MCF 10A (cell line): ENCODE measurements at places on chromosomes 4 and X.

- no peak for DNase-seq
These were observed 99.7 kb downstream of the AFF2 start for GRCh38 chrX:148600131-148600530.

DNA sequence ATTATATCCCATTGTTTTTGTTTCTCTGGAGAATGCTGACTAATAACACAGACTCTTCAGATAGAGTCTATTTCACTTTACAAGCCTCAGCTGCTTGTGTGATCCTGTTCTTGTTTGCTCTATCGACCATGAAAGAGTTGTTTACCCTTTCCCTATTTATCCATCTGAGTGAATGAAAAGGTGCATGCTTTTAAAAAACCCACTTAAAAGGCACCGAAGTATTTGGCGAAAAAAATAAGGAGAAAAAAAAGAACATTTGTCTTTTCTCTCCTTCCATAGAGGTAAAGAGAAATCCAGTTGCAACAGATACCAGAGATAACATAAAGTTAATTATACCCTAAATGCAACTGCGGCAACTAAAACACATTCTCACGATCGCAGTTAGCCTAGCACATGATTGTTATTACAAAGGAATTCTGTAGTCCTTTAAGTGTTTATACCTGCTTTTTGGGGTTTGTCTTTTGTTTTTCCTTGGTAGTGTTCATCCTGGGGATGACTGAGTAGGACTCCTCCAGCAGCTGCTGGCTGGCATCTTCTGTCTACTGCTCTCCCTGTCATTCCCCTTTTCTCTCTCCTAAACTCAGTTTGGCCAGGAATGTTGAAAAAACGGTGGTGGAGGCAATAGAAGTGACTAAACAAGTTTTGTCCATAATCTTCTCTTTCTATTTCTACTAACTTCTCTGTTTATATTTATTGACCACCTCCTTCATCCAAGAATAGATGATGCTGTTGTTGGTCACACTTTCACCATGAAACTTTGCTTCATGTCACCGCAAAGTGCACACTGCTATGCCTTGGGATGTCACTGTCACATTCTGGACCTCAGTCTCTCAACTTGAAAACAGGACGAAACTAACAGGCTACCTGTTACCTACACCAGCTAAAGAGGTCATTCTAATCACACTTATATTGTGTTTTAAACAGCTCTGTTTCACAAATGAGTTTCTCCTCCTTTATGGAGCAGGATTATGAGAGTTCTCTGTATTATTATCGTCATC is 41.9 kb upstream of the FRAS1 start:
- DNase-seq, result no peak

GRCh38 chr4:158213466-158213865 is 3.2 kb downstream of the TMEM144 start:
- no peak for DNase-seq

GRCh38 chr4:51931461-51931860 is 88.5 kb downstream of the DCUN1D4 start:
- no peak for DNase-seq

GRCh38 chrX:10239611-10240064 is 82.9 kb downstream of the CLCN4 start:
- DNase-seq, result peak; percentile 68

DNA sequence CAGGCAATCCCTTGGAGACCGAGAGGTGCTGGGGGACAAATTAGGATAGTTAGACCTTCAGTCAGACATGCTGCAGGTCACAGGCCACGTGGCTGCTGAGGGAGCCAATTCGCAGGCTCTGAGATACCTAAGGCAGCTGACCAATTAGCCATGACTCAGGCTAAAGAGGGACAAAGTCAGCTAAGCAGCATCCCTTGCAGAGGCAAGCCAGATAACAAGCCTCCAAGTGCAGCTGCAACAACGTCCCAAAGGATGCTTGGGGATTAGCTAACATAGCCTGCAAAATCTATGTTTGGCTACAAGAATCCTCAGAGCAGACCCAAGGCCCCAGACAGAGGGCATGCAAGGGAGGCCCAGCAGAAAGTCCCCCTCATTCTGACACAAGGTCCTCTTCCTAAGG is 93.5 kb downstream of the SEL1L3 start:
- no peak for DNase-seq

- no peak for DNase-seq
These were observed 32.6 kb upstream of the GIMD1 start for GRCh38 chr4:106401157-106401556.

DNA sequence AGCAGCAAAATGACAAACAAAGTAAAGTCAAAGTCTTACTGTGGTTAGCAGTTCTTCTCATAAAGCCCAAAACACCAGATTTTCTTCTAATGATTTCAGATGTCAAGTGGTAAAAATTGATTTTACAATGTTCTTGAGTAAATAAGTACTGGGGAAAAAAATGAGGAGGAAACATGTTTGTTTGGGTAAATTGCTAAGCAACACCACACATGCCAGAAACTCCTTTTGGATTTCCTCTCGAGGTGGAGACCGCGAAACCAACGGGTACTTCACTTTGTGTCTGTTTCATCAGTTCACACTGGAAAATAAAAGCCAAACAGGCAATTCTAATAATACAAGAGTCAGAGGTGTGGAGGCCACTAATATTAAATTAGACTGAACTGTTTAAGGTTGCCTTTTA is 4.6 kb upstream of the PKD2 start:
- no peak for DNase-seq

GRCh38 chr4:120921456-120922380 is 808 bp downstream of the PRDM5 start:
- peak; percentile 68 for DNase-seq

GRCh38 chr4:24644983-24645764 is 60.8 kb upstream of the DHX15 start:
- peak; percentile 28 for DNase-seq

- DNase-seq, result peak; percentile 77
These were observed 54.4 kb downstream of the NBDY start for GRCh38 chrX:56783450-56783831.

DNA sequence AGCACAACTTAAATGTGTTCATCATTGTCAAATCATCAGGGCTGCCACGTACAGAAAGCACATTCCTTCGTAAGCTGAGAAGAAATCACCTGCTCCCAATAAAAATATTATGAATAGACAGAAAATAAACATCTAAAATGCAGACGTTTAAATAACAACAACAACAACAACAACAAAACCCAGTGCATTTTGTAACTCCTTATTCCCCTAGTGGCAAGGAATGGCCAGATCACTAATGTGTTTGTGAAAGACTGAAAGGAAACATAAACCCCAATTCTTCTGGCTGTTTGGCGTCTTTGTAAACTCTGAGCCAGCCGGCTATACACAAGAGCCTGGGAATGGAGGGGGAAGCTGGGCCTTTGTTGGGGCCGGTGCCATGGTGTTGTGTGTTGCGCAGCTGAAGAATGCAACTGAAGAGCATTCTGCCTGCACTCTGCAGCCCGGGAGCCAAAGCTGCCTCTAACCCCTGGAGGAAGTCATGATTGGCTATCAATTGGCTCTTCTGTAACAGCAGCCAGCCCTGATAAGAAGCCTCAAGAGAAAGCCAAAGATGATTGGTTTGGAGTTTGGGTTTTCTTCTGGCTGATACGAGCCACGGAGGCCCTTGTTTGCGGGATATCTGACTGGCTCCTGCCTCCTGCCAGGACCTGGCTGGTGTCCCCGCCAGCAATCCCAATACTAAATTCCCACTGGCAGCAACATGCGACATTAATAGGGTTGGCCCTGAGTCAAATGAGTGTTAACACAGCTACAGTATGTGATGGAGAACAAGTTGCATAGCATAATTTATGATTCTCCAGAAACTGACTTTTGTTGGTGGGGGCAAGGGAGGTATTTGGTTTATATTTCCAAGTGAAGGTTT is 89.7 kb upstream of the TFDP3 start:
- DNase-seq, result no peak

DNA sequence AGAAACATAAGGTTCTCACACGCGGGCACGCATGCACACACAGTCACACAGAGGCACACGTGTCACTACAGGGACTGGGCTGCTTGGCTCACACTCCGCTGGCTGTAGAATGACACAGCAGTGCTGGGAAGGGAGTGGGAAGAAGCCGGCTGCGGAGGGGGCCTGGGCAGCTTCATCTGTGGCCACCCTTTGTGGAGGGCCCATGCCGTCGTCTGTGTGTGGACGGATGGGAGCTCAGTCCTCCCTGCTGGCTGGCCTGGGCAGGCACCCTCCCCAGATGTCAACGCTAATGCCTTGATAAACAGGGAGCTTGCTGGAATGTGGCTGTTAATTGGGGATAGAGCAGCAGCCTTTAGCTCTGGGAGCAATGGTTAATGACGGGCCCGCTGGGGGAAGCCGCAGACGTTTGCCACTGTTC is 621.1 kb downstream of the BCOR start:
- no peak for DNase-seq

GRCh38 chr4:83012200-83012686 is 1.6 kb upstream of the LIN54 start:
- no peak for DNase-seq

- no peak for DNase-seq
These were observed 120.5 kb downstream of the AFF1 start for GRCh38 chr4:87055311-87055710.

DNA sequence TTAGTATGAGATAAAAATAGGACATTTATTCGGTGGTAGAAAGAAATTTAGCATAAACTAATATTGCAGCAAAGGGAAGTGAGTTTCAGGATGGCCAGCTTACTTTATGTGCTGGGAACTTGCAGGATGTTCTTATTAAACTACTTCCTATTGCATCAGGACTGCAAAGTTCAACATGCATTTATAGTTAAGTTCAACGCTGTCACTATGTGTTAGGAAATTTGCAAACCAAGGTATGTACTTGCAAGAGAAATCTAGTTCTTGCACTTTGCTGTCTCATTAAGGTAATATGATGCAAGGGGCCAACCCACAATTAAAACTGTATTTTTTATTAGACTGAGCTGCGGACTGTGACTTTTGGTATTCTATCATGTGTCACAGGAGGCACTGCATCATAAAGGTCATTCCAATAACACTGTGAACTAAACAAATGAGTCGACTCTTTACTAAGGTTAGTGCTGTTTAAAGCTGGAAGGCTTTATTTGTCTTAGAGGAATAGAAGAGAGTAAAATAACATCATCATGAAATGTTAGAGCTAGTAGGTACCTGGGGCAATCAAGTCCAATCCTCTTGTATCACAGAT is 1525.7 kb upstream of the TENM3 start:
- no peak for DNase-seq

DNA sequence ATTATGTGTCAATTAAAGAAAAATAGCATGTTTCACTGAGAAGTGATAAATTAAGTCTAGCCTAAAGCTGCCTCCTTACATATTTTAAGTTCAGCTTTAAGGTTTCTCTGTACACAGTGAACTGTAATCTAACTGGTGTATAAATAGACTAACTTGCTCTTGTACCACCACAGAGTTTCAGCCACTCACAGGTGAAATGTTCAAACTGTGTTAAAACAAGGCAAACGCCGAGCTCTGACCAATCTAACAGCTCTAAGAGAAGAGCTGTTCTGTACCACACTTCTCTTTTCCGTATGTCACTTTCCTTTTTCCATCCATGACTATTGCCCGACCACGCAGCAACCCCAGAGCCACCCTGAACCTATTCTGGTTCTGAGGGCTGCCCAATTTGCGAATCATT is 64.5 kb downstream of the DCHS2 start:
- DNase-seq, result no peak

DNA sequence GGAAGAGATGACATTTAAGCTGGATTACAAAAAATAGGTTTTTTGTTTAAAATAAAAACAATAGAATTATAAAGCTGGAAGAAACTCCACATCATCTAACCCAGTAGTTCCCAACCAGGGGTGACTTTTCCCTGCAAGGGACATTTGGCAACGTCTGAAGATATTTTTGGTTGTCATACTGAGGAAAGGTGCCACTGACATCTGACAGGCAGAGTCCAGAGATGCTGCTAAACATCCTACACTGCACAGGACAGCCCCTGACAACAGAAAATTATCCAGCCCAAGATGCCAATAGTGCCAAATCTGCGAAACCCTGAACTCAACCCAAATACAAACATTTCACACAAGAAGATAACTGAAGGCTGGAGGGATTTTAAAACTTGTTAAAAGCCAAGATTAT is 18.5 kb downstream of the TAB3 start:
- DNase-seq, result no peak

GRCh38 chr4:125020089-125021034 is 294.4 kb upstream of the FAT4 start:
- no peak for DNase-seq

DNA sequence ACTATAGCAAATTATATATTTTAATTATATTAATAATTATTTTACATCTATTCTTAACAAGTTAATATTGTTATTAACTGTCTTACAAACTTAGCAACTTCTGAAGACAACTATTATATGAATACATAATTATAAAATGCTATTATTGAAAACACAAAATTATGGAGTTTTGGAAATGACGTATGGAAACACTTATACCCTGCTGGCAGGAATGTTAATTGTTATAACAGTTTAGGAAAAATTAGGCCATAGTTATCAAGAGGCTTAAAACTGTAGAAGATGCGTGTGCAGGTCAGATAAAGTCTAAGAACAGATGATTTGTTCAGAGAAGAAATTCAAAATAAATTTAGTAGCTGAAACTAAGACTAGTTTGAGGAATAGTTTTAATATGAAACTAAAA is 211.7 kb downstream of the FAT4 start:
- DNase-seq, result peak; percentile 3

GRCh38 chrX:9874483-9874882 is 88.3 kb downstream of the SHROOM2 start:
- DNase-seq, result peak; percentile 30

- DNase-seq, result no peak
These were observed 23.6 kb downstream of the SH3KBP1 start for GRCh38 chrX:19863857-19864223.

- peak; percentile 69 for DNase-seq
These were observed 449.6 kb downstream of the FSTL5 start for GRCh38 chr4:161714022-161714751.

DNA sequence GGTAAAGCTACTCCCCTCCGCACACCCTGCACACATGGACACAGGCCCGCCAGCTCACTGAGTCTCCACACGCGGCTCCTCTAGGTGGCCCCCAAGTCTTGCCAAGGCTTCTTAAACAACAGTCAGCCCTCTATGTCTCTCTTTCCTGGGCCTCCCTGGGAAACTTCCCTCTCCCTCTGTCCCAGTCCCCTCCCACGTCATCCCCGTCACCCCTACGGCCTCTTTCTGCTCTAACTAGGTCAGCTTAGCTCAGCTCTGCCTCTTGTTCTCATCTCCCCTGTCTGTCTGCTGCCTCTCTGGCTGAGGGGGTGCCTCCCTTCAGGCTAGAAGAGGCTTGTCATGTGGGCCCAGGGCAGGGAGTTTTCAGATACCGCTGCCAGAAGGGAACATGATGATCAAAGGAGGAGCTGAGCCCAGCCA is 38.8 kb downstream of the SEPTIN6 start:
- no peak for DNase-seq
